ENCODE measurements at places on chromosomes 5 and 9. TPM values are rescaled to one million over a fixed set of nuclear protein-coding genes. Genes with fewer than 3 reads are reported as not detected.

Gene GABRA1
- not detected for total RNA-seq

Gene C9orf153
- 0.23 TPM for total RNA-seq

Gene CAMK4
- total RNA-seq = 3.8 TPM

Gene PDE8B
- total RNA-seq = 4.9 TPM

Gene GGTA1
- total RNA-seq = 9.5 TPM

Gene WDR70
- total RNA-seq = 24.7 TPM

Gene S1PR3
- total RNA-seq = 10.2 TPM

Gene ZNF169
- 6.0 TPM for total RNA-seq

Gene PCDHB3
- total RNA-seq = 1.9 TPM

Gene FOXD4L3
- not detected for total RNA-seq

Gene PAEP
- not detected for total RNA-seq

Gene KCTD16
- total RNA-seq = 5.1 TPM

DNA sequence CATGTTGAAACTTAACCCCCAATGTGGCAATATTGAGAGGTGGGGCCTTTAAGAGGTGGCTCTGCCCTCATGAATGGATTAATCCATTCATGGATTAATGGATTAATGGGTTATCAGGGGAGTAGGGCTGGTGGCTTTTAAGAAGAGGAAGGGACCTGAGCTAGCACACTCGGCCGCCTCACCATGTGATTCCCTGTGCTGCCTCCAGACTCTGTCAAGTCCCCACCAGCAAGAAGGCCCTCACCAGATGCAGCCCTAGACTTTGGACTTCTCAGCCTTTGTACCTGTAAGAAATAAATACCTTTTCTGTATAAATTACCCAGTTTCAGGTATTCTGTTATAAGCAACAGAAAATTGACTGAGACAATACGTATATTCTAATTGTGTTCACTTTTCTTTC, 272.2 kb upstream of the DMRT1 start:
- no peak for DNase-seq

DNA sequence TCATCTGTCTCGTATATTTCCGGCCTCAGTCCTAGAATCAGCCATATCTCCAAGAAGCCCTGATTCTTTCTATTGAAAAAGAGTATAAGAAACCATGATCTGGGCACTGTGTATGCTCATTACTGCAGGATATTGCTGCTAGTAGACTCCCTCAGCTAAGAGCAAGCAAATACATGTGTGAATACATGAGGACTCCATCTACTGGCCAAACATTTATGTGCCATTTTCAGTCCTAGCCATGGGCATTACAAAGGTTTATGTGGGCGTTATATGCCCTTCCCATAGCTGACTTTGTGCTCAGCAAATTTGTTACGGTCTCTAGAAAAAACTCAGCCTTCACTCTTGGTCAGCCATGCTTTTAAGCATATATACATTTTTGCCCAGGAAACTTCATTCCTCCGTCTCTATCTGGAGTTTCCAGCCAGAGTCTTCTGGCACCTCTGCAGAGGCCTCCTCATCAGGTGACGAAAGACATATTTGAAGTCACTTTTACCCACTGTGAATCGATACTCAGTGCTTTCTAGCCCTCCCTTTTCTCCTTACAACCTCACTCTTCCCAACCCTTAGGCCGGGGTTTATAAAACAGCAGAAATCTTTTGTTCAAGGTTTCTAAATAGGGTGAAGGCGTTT, 1495.6 kb upstream of the CDH6 start:
- DNase-seq = no peak

- no peak for DNase-seq
Observed at GRCh38 chr9:19486803-19487202, 78.0 kb downstream of the ACER2 start.

DNA sequence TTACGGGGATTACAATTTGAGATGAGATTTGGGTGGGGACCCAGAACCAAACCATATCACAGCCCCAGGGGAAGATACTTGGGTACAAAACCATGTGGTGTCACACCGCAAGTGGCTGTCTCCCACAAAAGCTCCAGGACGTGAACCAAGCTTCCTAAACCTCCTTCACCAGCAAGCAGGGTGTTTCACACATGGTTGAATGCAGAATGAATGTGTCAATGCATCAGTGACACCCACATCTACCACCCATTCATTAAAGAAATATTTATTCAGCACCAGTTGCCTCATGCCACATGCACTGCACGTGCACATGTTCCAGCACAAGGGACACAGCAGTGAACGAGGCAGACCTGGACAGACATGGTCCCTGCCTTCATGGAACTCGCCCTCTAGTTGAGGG, 70.9 kb upstream of the SPOCK1 start:
- no peak for DNase-seq

DNA sequence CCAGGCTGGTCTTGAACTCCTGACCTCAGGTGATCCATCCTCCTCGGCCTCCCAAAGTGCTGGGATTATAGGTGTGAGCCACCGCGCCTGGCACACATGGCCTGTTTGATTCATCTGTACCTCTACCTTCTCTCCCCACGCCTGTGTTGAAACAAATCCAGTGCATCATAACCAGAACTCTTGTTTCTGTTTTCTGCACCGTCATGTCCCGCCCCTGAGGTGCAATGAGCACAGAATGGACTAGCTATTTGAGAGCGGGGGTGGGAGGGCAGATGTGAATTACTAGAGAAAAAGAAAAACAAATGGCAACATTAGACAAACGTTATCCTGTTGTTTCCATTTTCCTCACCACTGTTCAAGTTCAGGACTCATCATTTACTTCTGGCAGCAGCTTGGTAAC, 10.7 kb upstream of the FAM193B start:
- no peak for DNase-seq

- no peak for DNase-seq
Observed at GRCh38 chr5:127567026-127567768, 49.8 kb downstream of the PRRC1 start.

GRCh38 chr5:20276959-20277263, 288.9 kb upstream of the CDH18 start:
- DNase-seq = no peak

DNA sequence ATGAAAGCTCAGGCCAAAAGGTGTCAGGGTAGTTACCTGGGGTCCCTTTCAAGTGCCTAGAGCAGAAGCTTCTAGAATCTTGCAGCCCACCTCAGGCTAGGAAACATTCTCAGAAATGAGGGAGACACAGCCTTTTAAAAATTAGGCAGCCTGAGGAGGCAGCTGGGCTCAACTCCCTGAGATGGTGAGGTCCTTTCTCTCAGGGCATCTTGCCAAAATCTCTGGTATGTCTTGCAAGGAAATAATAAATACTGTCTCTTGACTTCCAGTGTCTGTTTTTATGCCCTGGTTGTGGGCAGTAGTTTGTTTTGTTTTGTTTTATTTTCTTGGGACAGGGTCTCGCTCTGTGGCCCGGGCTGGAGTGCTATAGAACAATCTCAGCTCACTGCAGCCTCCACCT, 100.9 kb upstream of the APC start:
- DNase-seq = no peak

GRCh38 chr5:62603934-62604333, 25.3 kb downstream of the LRRC70 start:
- DNase-seq = no peak

GRCh38 chr9:86557918-86558317, 203.7 kb upstream of the TUT7 start:
- no peak for DNase-seq

DNA sequence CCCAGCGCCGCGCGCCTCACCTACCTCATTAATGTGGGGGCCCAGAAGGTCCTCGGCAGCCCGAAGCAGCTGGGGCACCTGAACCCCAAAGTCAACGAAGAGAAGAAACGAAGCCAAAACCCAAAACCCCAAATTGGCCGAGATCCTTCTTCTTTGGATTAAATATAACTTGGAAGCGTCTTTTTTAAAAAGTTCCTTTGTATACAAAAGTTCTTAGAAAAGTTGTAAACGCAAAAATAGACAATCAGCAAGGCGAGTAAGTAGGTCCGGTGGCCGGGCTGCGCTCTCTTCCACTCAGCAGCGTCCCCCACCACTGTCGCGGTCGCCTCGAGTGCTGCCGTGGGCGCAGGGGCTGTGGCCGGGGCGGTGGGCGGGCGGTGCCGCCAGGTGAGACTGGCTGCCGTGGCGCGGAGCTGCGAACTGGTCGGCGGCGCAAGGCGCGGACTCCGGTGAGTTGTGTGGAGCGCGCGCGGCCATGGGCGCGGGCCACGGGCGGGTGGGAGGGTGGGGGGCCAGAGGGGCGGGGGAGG, 360 bp downstream of the KLF4 start:
- DNase-seq = no peak

- no peak for DNase-seq
Observed at GRCh38 chr5:122421374-122422079, 109.5 kb downstream of the SNCAIP start.

DNA sequence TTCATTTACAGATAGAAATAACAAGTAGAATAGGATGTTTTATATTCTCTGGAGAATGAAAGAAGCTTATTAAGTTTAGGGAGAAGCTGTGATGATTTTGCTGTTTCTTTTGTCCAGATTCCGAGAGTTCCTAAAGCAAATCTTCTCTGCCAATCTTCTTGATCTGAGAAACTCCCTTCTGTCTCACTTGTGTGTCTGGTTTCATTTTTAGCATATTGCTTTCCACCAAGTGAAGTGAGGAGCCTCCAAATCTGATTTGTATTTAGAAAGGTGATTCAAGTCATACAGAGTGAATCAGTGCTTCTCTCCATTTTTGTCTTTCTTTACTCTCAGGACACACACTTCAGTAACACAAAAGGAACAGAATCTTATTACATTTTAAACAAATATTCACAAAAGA, 48.4 kb downstream of the STX17 start:
- no peak for DNase-seq

DNA sequence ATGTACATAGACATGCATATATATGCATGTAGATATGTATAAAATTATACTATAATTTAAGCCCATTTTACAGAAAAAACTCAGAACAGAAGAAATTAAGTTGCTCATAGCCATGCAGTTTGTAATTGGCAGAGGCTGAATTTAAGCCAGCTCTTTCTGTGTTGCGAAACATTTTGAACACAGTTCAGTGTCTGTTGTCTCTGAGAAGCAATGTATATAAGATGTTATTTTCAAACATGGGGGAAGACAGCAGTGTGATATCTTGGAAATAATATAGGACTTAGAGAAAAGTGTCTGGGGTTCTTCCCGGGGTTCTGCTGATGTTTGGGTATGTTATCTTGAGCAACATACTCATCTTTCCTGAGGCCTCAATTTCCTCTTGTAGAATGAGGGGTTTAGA, 37.6 kb downstream of the SVEP1 start:
- no peak for DNase-seq

GRCh38 chr9:95463148-95464060, 53.4 kb downstream of the PTCH1 start:
- no peak for DNase-seq

DNA sequence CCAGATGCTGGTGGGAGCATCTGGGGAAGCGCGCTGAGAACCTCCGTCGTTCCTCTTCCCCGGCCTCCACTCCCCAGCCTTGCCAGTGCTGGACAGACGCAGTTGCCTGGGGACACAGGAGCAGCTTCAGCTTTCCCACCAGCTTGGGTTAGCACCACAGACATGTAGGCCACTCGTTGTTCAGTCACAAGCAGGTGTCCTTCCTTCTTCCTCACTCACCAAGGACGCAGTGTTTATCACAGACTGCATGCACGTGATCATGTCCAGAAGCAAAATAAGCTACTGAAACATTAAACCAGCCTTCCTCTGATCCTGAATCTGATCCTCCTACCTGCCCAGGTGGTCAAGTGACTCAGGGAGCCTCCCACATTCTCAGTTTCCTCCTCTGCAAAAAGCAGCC, 232.9 kb downstream of the SYK start:
- no peak for DNase-seq

GRCh38 chr9:104278929-104279496, 184.9 kb downstream of the SMC2 start:
- no peak for DNase-seq

DNA sequence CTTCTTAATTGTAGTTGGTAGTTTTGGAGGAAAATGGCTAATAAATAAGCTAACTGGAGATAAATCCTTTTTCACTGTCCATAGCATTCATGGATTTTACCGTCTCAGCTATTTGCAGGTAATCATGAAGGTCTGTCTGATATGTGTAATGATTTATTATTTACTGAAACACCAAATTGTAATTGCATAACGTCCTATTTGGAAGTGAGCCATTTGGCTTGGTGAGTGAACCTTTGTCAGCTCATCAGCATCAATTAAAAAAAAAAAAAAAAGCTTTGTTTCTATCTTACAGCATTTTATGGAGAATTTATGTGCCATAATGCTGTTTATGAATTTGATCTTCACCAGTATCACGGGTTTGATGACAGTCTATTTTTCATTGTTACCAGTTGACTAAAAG, 20.2 kb downstream of the RECK start:
- DNase-seq = no peak

DNA sequence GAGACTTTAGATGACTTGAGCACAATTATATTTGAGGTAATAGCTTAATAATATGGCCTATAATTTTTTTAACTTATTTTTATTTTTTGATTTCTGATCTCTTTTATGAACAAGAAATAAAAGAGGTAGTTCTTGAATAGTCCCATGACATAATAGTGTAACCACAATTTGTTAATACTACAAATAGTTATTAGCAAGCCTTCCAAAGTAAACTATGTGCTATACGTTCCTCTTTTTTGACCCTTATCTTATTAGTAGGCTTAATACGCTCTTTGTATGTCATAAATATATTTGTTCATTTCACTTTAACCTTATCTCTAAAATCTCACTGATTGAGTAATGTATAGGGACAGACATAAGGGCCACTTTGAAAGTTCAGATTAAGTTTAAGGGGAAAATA, 78.7 kb upstream of the NR4A3 start:
- DNase-seq = no peak

DNA sequence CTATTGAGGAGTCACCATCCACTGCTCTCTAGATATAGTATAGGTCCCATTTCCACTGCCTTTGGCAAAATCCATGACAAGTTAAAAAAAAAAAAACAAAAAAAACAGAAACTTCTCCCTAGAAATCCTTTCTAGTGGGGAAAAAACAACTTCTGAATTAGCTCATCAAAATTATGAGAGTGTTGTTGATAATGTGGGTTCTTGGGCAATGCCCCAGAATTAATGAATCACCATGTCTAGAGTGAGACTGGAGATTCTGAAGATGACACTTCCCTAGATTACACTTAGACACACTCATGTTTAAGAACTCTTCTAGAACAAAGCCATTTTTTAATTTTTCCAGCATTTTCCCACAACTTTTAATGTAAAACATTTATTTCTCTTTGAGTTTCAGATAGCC, 728.0 kb upstream of the C9orf72 start:
- no peak for DNase-seq

DNA sequence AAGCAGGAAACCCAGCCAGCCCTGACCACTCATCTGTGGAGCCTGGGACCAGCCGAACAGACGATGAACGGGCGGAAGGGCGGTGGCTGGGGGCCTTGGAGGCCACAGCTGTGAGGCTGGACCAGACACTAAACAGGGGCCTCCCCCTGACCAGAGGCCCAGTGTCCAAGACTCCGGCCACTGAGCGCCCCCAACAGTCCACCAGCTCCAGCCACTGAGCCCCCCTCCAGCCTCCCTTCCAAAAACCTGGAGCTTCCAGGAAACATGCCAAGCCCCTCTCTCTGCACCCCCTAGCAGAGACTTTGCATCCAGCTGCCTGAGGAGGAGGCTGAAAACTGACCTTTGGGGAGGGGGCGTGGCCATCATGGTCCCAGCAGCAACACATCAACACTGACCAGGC, 23.2 kb downstream of the CNTFR start:
- DNase-seq = no peak
